ENCODE measurements at places on chromosomes 3 and 15.
A peak's percentile ranks its signal among the peaks of the same experiment; 100 is the strongest.

- no peak for DNase-seq
Measured at GRCh38 chr3:195147649-195148080, 123.3 kb downstream of the XXYLT1 start.

- DNase-seq, result no peak
Measured at GRCh38 chr15:85037641-85038040, 56.0 kb downstream of the PDE8A start.

DNA sequence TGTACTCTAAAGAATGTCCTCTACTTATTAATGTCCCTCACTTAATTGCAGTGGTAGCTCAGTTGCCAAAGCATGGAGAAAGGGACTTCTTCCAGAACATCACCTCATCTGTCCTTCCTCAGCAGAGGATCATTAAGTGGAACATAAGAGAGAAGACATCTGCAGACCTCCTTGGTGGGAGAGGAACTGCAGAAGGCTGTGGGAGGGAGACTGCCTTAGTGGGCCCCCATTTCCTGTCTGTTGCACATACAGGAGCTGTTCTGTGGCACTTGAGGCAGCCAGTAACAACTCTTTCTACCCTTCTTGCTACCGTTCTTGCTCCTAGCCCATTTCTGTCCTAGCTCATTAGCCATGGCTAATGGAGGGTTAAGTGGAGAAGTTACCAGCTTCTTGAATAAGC lies 33.6 kb downstream of the HPS3 start:
- no peak for DNase-seq

DNA sequence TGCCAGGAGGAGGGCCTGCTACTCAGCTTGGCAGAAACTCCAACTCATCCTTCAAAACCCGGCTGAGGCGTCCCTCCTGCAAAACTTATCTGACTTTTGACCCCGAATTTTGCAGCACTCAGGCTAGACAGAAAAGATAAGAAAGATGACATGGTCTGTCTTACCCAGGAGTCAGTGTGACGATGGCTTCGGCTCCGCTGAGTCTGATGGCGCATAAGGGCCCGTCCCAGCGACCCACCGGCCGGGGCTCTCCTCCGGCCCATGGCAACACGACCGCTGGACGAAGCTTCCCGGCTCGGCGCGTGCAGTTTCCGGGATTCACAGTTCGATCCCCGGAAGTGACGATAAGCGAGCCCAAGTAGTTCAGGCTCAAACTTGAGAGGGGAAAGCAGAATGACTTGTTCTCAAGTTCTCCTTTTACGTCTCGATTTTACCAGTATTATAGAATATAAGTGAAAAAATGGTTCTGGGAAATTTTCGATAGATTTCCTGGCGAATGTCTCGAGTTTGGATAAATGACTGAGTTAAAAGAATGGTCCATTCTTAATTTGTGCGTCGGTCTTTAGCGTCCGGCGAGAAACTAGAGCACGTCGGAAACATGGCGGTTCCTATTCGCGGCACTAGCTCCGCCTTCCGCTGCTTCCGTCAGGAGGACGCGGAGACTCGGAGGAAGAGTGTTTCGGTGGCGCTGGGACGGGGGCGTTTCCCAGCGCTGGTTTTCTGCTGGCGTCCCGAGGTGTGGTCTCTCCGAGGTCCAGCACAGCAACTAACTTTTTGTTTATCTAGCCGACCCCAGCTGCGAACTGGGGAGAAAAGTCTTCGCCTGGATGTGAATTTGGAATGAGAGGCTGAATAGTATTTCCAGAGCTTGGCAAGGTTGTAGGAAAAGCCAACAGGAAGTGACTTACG lies at the start of gene LSG1:
LSG1 (minus strand) TSS at position 292 of the 909 bp plus-strand sequence; CDS start at position 263, 29 bp downstream.
- DNase-seq, result peak; percentile 91

GRCh38 chr3:95387242-95388021 lies 1324.6 kb downstream of the NSUN3 start:
- DNase-seq, result no peak

DNA sequence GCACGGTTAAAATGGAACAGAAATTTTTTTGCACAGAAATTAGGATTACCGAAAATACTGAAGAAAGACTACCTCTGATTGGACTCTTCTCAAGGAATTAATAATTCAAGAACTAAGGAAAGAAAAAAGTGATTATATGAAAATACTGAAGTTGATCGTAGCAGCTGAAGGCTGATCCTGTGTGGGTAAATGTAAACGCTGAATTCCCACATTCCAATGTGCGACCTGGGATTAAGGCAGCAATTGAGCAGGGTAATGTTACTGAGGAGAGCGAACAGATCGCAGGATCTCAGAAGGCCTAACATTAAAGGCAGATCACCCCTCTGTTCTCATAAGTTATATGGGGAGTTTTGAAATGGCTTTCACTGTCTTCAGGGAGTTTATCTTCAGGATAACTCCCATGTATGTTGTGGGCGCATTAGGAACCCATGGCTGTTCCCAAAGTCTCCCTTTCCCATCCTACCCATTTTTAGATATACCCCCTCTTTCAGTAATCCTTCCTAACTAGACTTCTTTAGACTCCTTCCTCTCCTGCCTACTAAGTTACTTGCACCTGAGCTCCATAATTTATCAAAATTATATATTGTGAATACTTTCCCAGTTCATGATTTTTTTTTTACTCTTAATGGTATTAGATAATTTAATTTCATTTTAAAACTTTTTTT lies 1.0 kb upstream of the UBL7 start:
- no peak for DNase-seq

GRCh38 chr3:143040261-143040879 lies 39.0 kb downstream of the U2SURP start:
- no peak for DNase-seq

DNA sequence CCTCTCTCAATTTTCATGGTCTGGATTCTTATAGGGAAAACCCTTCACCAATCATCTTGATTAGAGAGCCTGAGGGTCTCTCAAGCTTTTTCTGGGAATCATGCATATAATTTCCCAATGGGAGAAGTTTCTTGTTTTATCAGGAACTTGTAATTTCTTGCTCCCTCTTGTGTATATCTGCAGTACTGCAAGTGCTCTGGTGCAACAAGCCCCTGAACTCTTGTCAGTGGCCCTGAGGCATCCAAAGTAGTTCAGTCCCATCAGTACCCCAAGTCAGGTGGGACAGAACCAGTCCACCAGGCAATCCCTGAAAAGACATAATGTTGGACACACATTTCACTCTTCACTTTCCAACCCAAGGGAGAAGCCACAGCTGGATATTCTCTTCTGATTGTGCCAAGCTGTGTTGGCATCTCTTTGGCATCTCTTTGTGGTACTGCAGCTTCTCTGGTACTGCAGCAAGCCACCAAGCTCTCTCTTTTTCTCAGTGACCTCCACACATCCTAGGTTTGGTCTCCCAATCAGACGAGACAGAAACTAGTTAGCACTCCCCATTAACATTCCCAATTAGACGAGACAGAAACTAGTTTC lies 214.5 kb downstream of the ZIC4 start:
- no peak for DNase-seq

- DNase-seq, result no peak
Measured at GRCh38 chr3:197959500-197959890, 522 bp upstream of the LMLN start.

Measured in NCI-H1417 treated with DMSO at 0.1 percent for 48 hours (cell line).